A549 treated with dexamethasone at 1 μM for 4 hours (cell line): ENCODE measurements at places on chromosomes 6 and 20. TPM values are rescaled to one million over a fixed set of nuclear protein-coding genes. Genes with fewer than 3 reads are reported as not detected.

Gene BFSP1
- 4.1 to 4.9 TPM (median 4.5 TPM) in 5 replicates for total RNA-seq

Gene EYS
- 0.01 to 0.06 TPM in 2 of 5 replicates, not detected in the others for total RNA-seq

Gene DCDC2
- total RNA-seq = 2.4 to 3.2 TPM (median 2.7 TPM) in 5 replicates

Gene RGS17
- 4.2 to 7.3 TPM (median 6.5 TPM) in 5 replicates for total RNA-seq

Gene IRF4
- 0.23 to 0.64 TPM (median 0.35 TPM) in 5 replicates for total RNA-seq

Gene MARCKS
- total RNA-seq = 9.4 to 16.2 TPM (median 15.4 TPM) in 5 replicates

Gene NKAPL
- total RNA-seq = not detected in 5 replicates

Gene LAMA2
- 0.22 to 0.82 TPM (median 0.65 TPM) in 5 replicates for total RNA-seq

Gene ZNF165
- 0.73 to 0.88 TPM (median 0.81 TPM) in 5 replicates for total RNA-seq

Gene HSPA1L
- 1.1 to 1.8 TPM (median 1.7 TPM) in 5 replicates for total RNA-seq

Gene CDH4
- total RNA-seq = 6.5 to 10.5 TPM (median 8.9 TPM) in 5 replicates
